NB4 (cell line): ENCODE measurements at places on chromosomes 6 and 20.

DNA sequence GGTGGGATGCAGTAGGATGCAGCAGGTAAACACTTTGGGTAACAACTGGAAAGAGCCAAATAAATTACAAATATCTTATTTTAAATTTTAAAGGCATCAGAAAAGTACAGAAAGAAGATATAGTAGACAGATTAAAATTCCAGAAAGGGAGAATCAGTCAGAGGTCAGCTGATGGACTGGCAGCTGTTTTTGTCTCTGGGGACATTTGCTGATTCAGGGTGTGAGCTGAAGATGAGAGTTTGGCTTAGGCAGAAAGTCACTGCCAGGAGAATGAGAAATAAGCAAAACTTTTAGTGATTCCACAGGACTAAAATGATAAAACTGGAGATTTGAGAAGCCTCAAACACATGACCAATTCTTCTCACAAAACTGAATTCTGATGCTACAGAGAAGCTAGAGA is 39.5 kb downstream of the AHI1 start:
- no peak for DNase-seq

DNA sequence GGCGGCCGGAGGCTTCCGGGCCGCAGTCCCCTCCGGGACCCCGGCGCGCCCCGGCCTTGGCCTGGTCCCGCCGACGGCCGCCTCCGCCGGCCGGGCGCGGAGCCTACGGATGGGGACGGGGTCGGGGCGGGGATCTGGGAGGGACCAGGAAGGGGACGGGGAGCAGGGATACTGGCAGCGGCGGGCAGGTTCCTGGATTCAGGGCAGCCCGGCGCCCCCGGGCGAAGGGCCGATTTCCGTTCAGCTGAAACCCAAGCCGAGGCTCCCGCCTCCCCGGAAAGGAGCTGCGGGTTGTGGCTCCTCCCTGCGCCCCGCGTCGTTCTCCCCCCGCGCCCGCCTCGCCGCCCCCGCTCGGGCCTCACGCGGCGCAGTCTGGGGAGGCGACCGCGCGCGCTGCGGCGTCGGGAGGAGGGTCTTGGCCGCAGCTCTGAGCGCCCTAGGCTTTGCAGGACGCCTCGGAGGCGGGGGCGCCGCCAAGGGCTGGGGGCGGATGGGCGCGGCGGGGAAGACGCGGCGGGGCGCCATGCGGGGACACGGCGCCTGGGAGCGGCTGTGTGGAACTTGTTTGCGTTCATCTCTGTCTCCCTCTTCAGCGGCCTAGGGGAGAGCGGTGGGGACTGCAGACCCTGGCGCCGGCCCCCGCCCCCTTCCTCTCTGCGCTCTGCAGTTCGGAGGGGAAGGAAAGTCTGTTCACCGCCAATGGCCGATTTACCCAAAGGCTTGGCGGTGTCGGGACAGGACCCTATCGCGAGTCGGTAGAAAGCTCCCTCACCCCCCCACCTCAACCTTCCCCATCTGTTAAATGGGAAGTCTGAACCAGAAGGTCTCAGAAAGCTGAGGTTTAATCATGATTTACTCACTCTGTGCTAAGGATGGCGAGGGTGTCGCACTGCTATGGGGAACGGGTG is 22.7 kb upstream of the TMEM181 start:
- DNase-seq: no peak

DNA sequence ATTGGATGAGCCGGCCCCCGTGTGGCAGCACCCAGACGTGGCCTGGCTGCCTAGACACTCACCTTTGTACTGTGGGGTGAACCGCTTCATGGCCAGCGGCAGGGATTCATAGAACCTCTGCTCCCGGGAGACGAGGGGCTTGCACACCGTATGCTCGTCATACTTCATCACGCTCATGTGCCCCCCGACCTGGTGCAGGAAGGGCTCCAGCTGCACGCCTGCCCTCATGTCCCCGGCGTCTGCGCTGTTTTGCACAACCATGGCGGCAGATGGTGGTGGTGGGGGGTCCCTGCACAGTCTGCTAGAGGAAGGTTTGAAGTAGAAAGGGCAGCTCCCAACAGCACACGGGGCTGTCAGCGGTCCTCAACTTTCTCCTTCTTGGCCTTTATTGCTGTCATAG is 11.5 kb downstream of the IP6K3 start:
- no peak for DNase-seq

DNA sequence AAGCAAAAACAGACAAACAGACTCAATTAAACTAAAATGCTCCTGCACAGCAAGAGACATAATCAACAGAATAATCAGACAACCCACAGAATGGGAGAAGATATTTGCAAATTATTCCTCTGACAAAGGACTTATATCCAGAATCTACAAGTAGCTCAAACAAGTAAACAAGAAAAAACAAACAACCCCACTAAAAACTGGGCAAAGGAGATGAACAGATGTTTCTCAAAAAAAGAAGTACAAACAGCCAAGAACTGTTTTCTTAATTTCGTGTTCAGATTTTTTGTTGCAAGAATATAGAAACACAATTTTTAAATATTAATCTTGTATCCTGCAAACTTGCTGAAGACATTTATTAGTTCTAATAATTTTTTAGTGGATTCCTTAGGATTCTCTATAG is 274.1 kb downstream of the BCKDHB start:
- DNase-seq: no peak

GRCh38 chr6:69818223-69818930 is 21.6 kb upstream of the LMBRD1 start:
- DNase-seq: no peak

- DNase-seq: no peak
Observed at GRCh38 chr6:158009114-158009891, 27.6 kb downstream of the SYNJ2 start.

- DNase-seq: no peak
Observed at GRCh38 chr6:33705268-33705885, 6.1 kb downstream of the UQCC2 start.

- DNase-seq: no peak
Observed at GRCh38 chr20:33910056-33910455, 83.7 kb upstream of the RALY start.

DNA sequence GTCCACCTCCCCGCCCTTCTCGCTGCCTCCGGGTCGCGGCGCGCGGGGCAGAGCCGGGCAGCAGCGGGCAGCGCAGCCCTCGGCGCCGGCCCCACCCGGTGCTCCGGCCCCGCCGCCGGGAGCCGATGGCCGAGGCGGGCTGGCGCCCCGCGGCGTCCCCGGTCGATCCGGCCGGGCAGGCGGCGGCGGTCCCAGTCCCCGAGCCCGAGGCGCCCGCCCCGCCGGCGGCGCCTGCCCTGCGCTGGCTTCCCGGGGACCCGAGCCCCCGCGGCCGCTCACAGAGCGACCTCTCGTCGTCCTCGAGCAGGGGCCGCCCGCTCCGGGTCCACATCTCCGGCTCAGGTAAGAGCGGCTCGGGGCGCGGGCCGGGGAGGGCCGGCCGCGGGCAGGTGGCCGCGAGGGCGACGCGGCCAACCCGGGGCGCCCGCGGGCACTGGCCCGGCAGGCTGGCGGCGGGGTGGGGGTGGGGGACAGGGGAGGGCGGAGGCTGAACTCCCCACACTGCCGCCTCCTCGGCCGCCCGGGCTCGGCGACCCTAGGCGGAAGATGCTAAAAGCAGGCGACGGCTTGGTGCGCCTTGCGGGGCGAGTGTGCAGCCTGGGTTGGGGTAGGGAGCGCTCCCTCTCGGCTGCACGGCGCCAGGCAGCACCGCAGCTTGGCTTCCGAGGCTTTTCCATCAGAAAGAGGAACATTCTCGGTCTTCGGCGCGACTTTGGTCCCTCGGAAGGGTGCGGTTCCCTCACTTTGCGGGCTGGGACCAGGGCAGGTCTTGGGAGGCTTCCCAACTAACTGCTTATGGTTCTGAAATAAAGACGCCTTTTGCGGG is 25.6 kb upstream of the FUCA2 start:
- peak; percentile 91 for DNase-seq

DNA sequence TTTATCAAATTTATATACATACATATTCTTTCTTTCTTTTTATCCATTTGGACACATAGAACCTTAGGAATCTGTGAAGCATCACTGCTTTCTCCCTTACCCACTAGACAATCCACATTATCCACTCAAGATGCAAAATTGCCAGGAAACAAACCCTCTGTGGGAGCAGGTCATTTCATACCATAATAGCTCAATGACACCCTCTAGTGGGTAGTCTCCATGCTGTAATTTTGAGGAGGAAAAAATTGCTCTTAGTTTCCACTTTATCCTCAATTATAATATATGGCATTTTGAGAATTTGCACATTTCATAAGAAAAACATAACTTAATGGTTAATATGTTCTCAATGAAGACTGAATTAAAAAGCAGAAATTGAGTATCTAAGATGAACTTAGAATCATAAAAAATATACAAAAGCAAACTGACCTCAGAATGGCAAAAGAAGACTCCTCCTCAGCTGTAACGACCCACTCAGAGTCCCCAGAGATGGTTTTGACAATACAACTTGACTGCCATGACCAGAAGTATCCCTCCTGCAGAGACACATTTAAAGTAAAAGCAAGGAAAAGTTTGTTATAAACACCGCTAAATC is 164.1 kb downstream of the FRK start:
- DNase-seq: peak; percentile 42

DNA sequence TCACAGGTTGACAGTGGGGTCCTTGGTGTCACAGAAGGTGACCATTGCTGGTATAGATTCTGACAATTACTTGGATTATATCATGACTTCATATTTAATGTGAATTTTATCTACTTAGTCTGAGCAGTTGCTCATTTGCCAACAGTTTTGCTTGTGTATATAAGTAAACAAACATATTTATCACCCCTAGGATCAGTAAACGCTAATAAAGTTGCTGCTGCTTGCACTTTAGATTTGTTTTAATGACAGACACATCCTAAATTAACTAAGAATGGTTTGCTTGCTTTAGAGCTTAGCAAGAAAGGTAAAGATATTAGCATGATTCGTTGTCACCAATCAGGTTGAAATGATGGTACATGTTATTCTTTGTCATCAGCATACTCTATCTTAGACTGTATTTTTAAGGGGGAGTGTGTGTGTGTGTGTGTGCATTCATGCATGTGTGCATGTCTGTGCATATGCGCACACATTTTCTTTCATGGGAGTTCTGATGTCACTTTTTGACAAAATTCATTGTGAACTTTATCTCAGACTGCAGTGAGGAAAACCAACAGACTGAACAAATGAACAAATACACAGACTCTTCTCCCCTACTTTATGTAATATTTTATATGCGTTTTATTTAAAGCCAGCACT is 782.6 kb upstream of the FLRT3 start:
- DNase-seq: no peak

DNA sequence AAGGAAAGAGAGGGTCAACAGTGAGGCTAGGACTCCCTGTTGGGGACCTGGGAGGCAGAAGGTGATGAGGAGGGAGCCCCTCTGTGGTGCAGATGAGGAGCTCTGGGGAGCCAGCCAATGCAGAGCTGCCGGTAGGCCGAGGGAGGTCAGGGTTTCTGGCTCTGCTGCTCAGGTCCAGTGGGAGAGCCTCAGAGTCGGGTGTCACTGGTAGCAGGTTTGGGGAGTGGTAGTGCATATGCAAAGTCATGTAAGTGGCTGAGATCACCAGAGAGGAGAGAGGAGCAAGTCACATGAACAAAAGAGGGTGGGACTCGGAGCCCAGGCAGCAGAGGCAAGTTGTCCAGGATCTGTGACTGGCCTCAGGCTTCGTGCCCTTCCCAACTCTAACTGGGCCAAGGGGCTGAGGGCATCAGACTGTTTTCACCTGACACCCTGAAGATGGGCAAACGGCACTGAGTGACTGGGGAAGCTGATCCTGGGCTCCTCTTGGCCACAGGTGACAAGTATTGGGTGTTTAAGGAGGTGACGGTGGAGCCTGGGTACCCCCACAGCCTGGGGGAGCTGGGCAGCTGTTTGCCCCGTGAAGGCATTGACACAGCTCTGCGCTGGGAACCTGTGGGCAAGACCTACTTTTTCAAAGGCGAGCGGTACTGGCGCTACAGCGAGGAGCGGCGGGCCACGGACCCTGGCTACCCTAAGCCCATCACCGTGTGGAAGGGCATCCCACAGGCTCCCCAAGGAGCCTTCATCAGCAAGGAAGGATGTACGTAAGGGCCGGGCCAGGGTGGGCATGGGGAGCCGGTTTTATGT is 6.6 kb downstream of the MMP24OS start:
- DNase-seq: no peak

DNA sequence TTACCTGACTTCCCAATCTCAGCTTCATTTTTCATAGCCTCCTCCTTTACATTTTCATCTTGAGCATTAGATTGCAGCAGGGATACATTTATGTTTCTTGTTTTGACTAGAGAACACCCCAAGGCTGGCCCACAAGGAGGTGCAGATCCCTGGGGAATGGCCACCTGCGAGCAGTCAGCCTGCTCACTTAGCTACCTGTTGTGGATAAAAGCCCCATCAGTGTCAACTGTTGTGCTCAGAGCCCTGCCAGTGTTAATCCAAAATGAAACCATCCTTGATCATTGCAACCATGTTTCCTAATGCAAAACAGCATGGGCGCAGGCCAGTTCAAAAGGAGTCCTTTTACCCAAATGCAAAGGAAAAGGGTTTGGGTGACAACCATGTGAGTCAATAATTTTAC is 50.8 kb downstream of the CNR1 start:
- no peak for DNase-seq

DNA sequence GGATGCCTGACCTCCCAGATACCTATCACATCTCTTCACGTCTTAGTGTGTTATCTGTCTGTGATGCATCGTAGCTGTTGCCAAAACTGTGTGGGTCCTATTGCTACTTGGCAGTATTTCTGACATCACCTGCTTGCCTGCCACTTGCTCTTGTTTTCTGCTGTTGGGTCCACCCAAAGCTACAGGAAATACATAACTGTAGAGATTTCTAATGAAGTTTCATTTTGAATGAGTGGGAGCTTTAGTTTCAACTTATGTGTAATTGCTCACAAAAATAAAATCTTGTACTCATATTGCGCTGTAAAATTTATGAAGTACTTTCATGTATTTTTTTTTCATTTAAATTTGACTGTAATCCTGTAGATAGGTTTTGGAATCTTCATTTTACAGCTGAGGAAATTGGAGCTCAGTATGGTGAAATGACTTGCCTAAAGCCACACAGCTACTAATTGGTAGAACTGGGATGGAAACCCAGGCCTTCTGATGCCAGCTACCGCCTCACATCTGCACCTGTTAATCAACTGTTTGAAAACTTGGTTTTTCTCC is 113.6 kb upstream of the MAN1A1 start:
- no peak for DNase-seq
